ENCODE measurements at places on chromosomes 13 and 19. TPM values are rescaled to one million over a fixed set of nuclear protein-coding genes. Genes with fewer than 3 reads are reported as not detected.

GRCh38 chr19:18191640-18192062, 1.4 kb upstream of the MPV17L2 start:
- peak overlapping the region; percentile 89 for H3K4me3 ChIP-seq
- peak overlapping the region; percentile 88 for H3K27ac ChIP-seq
- H3K4me1 ChIP-seq = peaks cover 15% of the 10 kb centered on the region
- DNase-seq = no peak

DNA sequence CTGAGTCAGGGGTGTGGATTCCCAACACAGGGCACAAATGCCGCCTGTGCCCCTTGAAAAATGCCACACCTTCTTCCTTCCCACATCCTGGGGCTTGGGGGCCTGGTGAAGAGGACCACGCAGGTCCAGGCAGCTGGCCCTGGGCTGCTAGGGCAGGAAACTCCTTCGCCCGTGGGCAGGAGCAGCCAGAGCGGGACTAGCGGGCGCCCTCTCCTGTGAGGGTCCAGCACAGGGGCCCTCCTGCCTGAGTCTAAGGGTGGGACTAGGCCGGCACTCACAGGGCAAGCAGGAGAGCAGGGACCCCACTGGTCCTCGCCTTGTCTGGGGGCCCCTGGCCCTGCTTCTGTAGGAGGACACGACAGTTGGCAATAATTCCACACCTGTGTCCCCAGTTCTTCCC, 7.5 kb upstream of the CEBPA start:
- no peaks in the 10 kb centered on the region for H3K4me1 ChIP-seq
- H3K27me3 ChIP-seq = peaks cover 38% of the 10 kb centered on the region
- DNase-seq = no peak
- no peaks in the 10 kb centered on the region for H3K36me3 ChIP-seq

DNA sequence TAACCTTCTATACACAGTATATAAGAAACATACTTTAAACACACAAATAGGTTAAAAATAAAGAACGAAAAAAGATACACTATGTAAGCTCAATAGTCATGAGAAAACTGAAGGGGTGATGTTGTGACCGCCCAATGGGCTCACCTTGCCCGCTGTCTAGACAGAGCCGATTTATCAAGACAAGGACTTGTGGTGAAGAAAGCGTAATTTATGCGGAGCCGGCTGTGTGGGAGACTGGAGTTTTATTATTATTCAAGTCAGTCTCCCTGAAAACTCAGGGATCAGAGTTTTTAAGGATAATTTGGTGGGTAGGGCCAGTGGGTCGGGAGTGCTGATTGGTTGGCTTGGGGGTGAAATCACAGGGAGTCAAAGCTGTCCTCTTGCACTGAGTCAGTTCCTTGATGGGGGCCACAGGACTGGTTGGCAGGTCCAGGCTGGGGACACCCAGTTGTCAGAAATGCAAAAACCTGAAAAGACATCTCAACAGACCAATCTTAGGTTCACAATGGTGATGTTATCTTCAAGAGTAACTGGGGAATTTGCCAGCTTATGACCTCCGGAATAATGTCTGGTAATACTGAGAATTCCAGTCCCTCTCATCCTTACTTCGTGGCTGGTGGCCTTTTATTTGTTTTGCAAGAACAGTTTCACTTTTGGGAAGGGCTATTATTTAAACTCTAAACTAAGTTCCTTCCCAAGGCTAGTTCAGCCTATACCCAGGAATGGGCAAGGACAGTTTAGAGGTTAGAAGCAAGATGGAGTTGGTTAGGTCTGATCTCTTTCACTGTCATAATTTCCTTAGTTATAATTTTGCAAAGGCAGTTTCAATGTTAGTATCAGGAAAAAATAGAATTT, 96.6 kb downstream of the UBL3 start:
- no peak overlapping the region for H3K4me3 ChIP-seq
- H3K27ac ChIP-seq = no peak overlapping the region
- no peak for DNase-seq
- H3K36me3 ChIP-seq = no peaks in the 10 kb centered on the region
- H3K27me3 ChIP-seq = peaks cover 15% of the 10 kb centered on the region

DNA sequence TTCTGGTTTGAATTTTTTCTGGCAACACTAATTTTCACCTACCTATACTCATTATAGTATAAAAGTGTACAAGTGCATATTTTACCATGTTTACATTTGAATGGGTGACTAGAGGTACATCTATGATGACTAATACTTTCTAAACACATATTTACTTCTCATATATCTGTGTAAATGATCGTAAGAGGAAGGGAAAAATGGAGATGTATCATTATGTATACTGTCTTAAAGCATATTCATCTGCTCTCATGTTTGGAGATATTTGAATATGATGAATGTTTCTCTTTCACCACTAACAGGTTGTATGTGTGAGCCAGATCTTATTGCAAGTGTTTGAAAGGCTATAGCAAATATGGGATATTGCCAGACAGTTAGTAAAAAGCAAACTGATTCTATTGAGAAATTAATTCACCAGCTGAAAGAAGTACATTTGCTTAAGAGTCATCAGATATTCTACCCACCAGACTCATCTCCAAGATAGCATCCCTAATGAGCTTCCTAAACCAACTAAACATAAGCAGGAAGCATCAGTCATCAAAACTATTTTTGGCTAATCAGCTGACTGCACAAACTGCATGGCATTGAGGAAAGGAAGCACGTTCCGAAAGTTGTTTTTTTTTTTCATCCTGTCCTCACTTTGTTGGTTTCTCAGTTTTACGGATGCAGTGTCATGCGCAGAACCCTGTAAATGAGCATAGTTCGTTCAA, 738.2 kb downstream of the GPC5 start:
- no peaks in the 10 kb centered on the region for H3K36me3 ChIP-seq
- H3K27me3 ChIP-seq = no peaks in the 10 kb centered on the region
- H3K4me3 ChIP-seq = no peak overlapping the region

DNA sequence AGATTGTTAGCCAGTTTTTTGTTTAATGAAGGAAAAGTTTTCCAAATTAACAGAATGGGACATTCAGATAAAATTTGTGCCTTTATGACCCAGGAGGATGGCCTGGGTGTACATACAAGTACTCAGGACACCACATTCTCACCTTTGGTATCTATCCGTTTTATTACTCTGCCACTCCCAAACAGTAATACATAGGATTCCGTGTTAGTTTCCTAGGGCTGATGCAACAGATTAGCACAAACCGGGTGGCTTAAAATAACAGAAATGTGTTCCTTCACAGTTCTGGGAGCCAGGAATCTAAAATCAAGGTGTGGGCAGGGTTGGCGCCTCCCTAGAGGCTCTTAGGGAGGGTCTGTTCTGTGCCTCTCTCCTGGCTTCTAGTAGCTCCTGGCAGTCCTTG, 129.9 kb downstream of the GGACT start:
- peaks cover 6% of the 10 kb centered on the region for H3K4me1 ChIP-seq
- H3K27me3 ChIP-seq = no peaks in the 10 kb centered on the region
- H3K27ac ChIP-seq = no peak overlapping the region
- H3K4me3 ChIP-seq = no peak overlapping the region
- peaks cover 3% of the 10 kb centered on the region for H3K36me3 ChIP-seq

DNA sequence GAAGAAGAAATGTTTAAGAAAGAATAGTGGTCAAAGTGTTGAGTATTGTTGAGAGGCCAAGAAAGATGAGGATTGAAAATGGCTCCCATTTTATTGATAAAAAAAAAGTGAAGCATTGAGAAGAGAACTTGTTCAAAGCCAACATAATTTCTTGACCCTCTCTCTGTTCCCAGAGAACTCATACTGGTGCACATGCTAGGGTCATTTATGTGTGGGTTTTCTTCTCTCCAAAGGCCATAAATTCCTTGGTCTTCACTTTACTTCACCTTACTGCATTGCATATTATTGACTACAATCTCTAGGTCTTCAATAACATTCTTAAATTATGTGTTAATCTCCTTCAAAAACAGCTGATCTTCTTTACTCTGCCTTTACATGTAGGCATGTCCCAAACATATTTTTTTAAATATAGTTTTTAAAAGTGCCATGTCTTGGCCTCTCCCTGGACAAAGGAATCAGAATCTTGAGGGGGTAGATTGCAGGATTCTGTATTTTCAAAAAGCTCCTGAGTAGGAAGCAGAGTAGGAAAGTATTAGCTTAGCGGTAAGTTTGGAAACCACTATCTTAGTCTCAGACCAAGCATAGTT, 1.8 kb upstream of the FNDC3A start:
- no peak overlapping the region for H3K27ac ChIP-seq
- no peaks in the 10 kb centered on the region for H3K27me3 ChIP-seq
- no peak overlapping the region for H3K4me3 ChIP-seq
- H3K4me1 ChIP-seq = peaks cover 16% of the 10 kb centered on the region
- no peak for DNase-seq

DNA sequence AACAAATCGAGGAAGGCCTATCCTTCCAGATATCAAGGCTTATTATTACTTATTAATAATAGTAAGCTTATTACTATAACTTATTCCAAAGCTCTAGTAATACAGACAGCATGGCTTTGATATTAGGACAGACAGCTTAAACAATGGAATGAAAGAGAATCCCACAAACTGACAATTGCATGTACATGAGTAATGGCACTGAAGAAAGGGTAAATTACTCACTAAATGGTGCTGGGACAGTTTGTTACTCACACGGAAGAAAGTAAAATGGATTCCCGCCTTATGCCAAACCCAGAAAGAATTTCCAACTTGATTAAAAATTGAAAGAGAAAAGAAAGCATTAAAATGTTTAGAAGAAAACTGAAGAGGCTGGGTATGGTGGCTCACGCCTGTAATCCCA, 60.3 kb downstream of the MIPEP start:
- DNase-seq = no peak
- H3K27me3 ChIP-seq = no peaks in the 10 kb centered on the region
- H3K27ac ChIP-seq = no peak overlapping the region

DNA sequence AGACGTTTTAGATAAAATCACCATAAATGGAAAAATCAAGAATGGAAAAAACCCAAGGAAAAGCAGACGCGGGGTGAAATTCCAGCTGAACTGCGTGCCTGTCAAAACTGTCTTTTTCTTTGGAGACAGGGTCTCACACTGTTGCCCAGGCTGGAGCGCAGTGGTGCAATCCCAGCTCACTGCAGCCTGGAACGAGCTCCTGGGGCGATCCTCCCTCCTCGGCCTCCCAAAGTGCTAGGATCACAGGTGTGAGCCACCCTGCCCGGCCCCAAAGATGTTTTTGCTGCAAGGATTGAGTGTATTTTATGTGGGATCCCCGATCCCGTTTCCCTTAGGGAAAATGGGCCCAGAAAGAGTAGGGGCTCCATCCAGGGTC, 875 bp upstream of the PEAK3 start:
- no peak overlapping the region for H3K27ac ChIP-seq
- peaks cover 6% of the 10 kb centered on the region for H3K27me3 ChIP-seq
- no peaks in the 10 kb centered on the region for H3K36me3 ChIP-seq
- H3K4me1 ChIP-seq = peaks cover 6% of the 10 kb centered on the region
- DNase-seq = no peak
- peak overlapping the region; percentile 63 for H3K4me3 ChIP-seq

DNA sequence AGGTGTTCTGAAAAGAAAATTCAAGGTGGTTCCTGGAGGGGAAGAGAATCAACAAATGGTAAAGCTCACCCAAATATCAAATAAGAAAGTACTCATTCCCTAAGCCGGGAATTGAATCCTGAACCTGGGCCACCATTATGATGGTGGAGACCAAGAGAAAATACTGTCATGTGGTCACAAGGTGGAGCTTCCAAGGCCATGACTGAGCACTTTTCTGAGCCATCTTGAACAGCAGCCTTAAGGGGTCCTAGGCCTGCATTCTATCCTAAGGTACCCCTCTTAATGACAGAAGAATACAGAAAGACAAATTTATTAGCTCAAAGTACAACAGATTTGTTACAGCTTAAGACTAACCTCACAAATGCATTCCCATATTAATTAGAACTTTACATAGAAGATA, 9.6 kb downstream of the ZNF431 start:
- peaks cover 11% of the 10 kb centered on the region for H3K4me1 ChIP-seq
- peaks cover 92% of the 10 kb centered on the region for H3K36me3 ChIP-seq
- no peak for DNase-seq
- no peaks in the 10 kb centered on the region for H3K27me3 ChIP-seq

GRCh38 chr19:40502647-40503319, 36.0 kb downstream of the SPTBN4 start:
- no peaks in the 10 kb centered on the region for H3K36me3 ChIP-seq
- no peaks in the 10 kb centered on the region for H3K4me1 ChIP-seq
- DNase-seq = no peak
- no peak overlapping the region for H3K27ac ChIP-seq
- H3K4me3 ChIP-seq = no peak overlapping the region

DNA sequence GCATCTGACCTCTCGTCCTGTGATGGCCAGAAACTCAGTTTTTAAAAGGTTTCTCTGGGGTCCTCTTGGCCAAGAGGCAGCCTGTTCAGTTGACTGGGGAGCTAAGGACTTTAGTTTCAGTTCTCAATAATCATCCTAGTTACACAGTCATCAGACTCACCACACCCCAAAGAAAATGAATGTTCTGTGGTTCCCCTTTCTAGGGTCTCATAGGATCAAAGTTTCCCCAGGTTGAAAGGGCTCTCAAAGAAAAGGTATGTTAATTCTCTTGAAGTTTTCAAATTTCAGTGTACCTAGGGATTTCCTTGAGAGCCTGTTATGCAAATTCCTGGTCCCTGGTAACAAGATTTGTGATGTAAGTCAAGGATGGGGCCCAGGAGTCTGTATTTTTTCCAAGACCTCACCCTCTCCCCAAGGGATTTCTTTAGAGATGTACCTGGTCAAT, 94.9 kb downstream of the FAM216B start:
- DNase-seq = no peak
- no peak overlapping the region for H3K4me3 ChIP-seq
- peaks cover 27% of the 10 kb centered on the region for H3K27me3 ChIP-seq
- no peaks in the 10 kb centered on the region for H3K36me3 ChIP-seq
- H3K27ac ChIP-seq = no peak overlapping the region

GRCh38 chr13:40444241-40444640, 222.2 kb downstream of the FOXO1 start:
- no peak overlapping the region for H3K27ac ChIP-seq
- H3K4me1 ChIP-seq = peaks cover 15% of the 10 kb centered on the region
- peaks cover 8% of the 10 kb centered on the region for H3K36me3 ChIP-seq
- H3K4me3 ChIP-seq = no peak overlapping the region

DNA sequence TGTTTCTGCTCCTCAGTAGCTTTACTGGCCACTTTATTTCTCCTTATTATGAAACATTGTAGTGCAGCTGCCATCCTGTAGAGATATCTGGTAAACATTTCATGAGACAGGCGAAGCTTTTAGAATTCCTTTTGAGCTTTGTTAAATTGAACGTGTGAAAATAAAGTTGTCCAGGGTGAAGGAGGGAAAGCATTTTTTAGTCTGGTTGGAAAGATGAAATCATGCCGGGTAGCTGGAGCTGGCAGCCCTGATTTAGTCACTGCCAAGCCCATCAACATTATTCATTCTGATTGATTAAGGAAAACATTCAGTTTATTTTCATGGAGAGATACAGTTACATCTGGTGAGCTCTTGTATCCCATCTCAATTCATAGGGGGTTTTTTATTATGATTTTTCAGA, 326.2 kb upstream of the GPC6 start:
- H3K36me3 ChIP-seq = no peaks in the 10 kb centered on the region
- no peaks in the 10 kb centered on the region for H3K4me1 ChIP-seq
- H3K4me3 ChIP-seq = no peak overlapping the region
- H3K27ac ChIP-seq = no peak overlapping the region

PDX1 gene
- total RNA-seq = not detected

LYL1 gene
- total RNA-seq = 3.7 TPM

PLK5 gene
- not detected for total RNA-seq

ZNF415 gene
- total RNA-seq = 1.5 TPM

NFIC gene
- total RNA-seq = 19.3 TPM

ANKRD24 gene
- total RNA-seq = 1.7 TPM

Measured in activated naive CD8-positive, alpha-beta T cell treated with anti-CD3 and anti-CD28 coated beads, Interleukin-2, amount 10 ng/mL, durations not matched to agents 7 days and 5 days (primary cell).